ENCODE measurements at places on chromosomes 3 and 15.

GRCh38 chr15:96053031-96053780 is 277.3 kb upstream of the NR2F2 start:
- no peak for DNase-seq

- no peak for DNase-seq
These were observed 285.8 kb upstream of the SEMA6D start for GRCh38 chr15:47431501-47431900.

DNA sequence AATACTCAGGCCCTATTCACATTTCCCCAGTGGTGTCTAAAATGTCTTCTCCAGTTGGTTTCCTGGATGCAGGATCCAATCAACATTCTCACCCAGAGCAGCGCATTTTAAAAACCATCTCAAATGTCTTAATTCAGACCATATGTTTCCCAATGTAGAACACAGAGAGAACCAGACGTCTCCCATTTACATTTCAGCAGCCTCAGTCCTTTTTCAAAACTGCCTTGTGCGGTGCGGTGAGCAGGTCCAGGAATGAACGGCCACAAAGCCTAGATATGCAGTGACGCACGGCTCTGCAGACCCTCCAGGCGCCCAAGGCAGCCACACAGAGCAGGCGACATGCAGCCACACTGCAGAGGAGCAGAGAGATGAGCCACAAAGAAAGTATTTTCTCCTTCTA is 66.1 kb upstream of the MEX3B start:
- DNase-seq = no peak

DNA sequence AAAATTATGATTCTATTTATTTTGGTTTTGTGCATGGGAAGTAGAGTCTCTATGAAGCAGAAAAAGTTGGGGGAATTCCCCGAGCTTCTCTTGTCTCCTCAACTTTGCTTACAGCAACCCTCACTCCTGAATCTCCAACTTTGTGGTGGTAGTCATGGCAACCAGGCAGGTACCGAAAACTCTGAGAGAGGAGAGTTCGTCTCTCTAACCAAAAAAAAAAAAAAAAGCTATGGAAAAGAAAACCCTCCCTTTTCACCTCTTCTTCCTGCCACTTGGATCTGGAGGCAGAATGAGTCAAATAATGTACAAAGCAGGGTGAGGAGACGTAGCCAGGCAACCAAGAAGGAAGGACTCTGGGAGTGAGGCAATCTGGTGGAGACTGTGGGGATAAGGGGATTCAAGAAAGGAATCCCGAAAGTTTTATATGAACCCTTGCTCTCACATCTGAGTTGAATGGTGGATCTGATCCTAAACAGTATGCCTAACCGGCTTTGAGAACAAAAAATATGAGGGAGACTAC is 108.1 kb downstream of the PLOD2 start:
- DNase-seq = no peak

GRCh38 chr15:80550219-80550907 is 144.7 kb upstream of the ABHD17C start:
- no peak for DNase-seq

GRCh38 chr3:24197809-24198208 is 252.7 kb downstream of the NR1D2 start:
- no peak for DNase-seq

- no peak for DNase-seq
These were observed 562.7 kb downstream of the GBE1 start for GRCh38 chr3:81198756-81199155.

DNA sequence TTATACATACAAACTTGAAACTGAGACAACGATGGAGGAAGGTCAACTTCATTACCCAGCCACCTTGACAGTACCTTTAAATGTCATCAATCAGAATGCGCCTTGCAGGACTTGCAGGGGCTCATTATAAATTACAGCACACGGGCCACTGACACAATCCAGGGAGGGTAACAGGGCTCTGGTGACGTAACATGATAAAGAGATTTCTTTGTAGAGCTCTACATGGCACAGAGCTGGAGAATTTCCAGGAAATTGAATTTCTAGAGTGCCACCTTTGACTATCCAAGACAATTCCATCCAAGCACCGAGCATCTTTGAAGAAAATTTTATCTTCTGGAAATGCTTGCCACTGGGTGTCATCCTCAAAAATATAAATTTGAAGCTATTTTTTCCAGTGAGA is 486.0 kb downstream of the FOXP1 start:
- DNase-seq = no peak

- DNase-seq = no peak
These were observed 14.3 kb downstream of the BCL2L10 start for GRCh38 chr15:52098323-52098722.

- DNase-seq = no peak
These were observed 19.9 kb downstream of the TAMM41 start for GRCh38 chr3:11826628-11827265.

DNA sequence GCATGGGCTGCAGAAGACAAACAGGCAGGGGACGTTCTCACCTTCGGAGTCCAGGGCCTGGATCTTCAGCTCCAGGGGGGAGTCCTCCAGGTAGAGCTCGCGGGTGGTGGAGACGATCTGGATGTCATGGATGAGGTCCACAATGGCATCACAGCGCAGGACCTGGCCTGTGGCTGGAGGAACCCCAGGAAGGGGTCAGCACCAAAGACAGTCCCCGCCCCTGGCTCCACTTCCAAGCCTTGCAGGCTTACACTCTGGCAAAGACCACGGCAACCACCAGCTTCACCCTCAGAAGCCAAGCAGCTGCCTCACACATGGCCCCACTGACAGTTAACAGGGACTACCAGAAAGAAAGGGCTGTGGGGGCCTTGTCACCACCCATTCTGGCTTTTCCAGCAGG is 22.8 kb downstream of the NUP210 start:
- DNase-seq = no peak

GRCh38 chr15:94263341-94264273 is 32.2 kb downstream of the MCTP2 start:
- no peak for DNase-seq

GRCh38 chr3:153619268-153619667 is 457.2 kb downstream of the RAP2B start:
- DNase-seq = no peak

DNA sequence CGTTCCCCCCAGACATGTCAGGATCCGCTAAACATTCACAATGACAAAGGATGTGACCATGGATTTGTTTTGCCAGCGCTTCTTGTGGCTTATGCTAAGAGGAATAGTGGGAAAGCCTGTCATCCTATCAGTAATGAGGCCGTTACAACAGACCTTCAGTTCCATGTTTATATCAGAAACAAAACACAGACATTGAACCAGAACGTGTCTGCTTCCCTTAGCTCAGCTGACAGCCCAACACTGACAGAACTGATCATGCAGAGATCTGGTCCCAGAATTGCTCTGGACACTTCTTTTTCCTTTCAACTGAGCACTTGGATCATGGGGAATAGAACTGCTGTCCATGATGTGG is 58.3 kb upstream of the MYZAP start:
- DNase-seq = no peak

GRCh38 chr3:179321668-179322285 is 1.1 kb upstream of the ZNF639 start:
- no peak for DNase-seq

GRCh38 chr15:87326269-87326668 is 930.3 kb downstream of the NTRK3 start:
- DNase-seq = no peak

DNA sequence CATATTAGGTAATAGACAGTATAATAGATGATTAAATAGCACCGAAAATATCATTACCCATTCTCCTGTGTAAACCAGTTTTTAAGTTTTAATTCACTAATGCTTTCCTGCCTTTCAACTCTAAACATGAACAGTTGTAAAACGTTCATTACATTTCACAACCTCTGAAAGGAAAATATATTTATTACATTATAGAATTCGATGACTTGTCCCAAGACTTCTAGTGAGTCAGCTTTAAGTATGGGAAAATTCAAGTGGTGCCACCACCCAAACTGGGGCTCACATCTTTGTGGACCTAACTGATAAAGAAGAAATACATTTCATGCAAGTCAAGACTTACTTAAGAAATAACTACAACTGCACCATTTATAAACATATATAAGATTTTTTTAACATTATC is 2.0 kb downstream of the TRIM59 start:
- no peak for DNase-seq

GRCh38 chr15:87739081-87739480 is 517.5 kb downstream of the NTRK3 start:
- no peak for DNase-seq

All from stimulated activated CD4-positive, alpha-beta T cell treated with anti-CD3 and anti-CD28 coated beads, TNF-alpha, amount 100 ng/mL, for 24 hours (primary cell).